ENCODE measurements at places on chromosomes 16 and 17. TPM values are rescaled to one million over a fixed set of nuclear protein-coding genes. Genes with fewer than 3 reads are reported as not detected.
A peak's percentile ranks its signal among the peaks of the same experiment; 100 is the strongest.

PRM1 gene
- total RNA-seq = not detected

DNA sequence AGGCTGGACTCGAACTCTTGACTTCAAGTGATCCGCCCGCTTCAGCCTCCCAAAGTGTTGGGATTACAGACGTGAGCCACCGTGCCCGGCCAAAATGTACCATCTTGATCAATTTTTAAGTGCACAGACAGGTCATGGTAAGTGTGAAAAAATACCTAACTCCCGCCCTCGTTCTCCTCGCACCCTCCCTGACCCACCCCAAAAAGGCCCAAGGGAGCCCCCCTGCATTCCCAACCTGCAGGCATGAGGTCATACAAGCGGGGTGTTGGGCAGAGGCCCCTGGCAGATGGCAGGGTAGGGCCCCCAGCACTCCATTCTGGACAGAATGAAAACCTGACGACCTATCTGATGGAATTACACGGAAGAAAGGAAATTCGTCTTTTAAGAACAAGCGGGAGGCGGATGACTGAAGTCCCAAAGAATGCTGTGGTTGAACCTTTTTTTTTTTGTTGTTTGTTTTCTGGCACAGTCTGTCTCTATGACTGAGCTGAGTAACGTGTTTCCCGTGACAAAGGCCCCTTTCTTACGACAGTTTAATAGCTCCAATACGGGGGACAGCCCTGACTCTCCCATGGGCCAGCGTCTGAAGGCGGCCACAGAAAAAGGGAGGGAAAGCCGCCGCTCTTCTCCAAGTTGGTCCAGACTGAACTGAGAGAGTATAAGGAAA, 376.4 kb downstream of the SLC39A11 start:
- no peak for DNase-seq

CD300LB gene
- total RNA-seq = not detected

FN3K gene
- total RNA-seq = 55.7 TPM

GRCh38 chr16:54346041-54346440, 59.5 kb upstream of the IRX3 start:
- DNase-seq = no peak

GRCh38 chr17:50181591-50182560, 16.1 kb downstream of the SGCA start:
- no peak for DNase-seq

GRAP gene
- not detected for total RNA-seq

DNA sequence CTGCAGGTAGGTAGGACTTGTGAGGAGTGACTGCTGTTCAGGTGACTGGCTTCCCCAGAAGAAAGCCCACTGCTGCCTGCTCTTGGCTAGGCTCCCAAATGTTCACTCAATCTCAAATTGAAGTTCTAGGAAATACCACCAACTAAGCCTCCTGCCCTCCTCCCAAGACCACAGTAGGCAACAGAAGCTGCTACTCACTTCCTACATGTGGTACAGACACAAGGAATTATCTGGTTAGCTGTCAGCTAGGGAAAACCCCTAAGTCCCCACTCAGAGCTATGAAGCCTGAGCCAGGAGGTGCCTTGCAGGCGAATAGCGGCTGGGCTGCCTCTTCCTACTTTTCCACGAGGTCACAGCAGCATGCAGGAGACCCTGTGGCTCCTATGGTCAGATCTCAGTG, 4.9 kb downstream of the FBXO39 start:
- no peak for DNase-seq

- DNase-seq = peak; percentile 35
Measured at GRCh38 chr17:56629531-56630075, 36.1 kb downstream of the NOG start.

- no peak for DNase-seq
Measured at GRCh38 chr17:29376667-29377270, 13.4 kb upstream of the TAOK1 start.

MT2A gene
- total RNA-seq = 4.3 TPM

DNA sequence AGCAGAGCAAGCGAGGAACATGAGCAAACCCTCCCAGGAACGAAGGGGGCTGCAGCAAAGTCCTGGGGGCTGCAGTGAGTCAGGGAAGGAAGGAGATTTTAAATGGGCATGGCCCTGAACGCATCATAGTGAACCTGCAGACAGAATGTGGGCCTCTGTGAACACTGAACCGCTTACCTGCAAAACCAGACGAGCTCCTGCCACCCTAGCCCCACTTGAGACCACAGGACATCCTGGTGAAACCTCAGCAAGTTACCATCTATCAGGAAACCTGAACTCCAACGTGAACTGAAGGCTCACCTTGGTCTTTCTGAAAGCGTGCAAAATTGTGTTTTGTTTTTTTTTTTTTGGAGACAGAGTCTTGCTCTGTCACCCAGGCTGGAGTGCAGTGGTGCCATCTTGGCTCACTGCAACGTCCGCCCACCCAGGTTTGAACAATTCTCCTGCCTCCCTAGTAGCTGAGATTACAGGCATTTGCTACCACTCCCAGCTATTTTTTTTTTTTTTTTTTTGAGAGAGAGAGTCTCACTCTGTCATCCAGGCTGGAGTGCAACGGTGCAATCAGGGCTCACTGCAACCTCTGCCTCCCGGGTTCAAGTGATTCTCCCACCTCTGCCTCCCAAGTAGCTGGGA, 30.8 kb downstream of the FANCA start:
- no peak for DNase-seq

DNA sequence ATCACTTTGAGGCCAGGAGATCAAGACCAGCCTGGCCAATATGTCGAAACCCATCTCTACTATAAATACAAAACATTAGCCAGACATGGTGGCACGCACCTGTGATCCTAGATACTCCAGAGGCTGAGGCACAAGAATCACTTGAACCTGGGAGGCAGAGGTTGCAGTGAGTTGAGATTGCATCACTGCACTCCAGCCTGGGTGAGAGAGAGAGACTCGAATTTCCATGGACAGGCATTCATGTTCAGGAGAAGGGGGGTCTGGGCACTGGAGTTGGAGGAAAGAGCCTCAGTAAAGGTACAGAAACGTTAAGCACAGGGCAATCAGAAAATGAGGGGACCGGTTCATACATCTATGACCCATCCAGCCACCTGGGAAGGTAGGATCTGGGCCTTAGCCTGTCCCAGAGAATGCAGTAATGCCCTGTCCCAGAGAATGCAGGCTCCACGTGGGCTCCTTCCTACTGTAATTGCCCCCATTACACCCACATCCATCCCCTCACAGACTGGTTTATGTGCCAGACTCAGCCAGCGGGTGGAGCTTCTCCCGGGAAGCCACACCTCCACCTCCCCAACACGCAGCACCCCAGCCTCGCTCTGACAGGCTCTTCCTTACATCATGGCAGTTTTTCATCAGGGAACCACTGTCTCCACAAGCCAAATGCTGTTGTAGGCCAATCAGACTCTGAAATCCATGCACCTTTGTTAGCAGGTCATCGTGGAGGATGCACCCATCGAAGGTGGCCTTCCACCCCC, 21.6 kb upstream of the ARL4D start:
- DNase-seq = no peak

ITGAL gene
- total RNA-seq = not detected

DNA sequence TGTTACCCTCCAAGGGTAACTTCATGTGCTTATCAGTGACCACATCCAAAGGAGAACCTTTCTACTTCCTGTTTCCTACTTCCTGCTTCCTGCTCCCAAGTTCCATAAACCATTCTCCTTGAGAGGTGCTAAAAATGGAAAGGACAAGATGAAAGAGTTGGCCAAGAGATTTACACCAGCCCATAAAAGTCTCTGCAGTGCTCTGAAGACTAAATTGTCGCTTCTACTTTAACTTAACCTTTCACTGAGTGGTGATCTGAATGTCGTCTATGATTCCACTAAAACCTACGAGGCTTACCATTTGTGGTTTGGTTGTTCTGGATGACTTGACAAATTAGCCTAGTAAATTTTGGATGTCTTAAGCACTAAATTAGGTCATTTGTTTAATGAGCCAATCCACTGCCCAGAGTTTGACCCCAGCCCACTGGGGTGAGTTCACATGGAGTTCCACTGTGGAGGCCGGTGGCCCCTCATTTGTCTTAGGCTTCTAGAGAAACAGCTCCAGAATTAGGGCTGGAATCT, 333.1 kb downstream of the FOXL1 start:
- no peak for DNase-seq

DNA sequence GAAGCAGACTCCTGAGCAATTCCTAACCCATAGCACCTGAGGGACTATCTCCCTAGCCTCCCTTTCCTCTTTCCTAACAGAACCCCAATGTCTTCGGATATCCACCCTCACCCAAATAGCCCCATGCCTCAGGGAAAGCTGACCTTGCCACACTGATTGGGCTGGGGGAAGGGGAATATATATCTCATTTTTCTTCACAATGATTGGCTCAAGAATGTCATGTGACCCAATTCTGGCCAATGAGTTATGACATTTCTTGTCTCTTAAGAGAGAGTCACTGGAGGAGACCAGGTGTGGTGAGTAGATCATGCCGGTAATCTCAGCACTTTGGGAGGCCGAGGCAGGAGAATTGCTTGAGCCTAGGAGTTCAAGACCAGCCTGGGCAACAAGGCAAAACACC, 71.9 kb upstream of the NLK start:
- no peak for DNase-seq

NOD2 gene
- total RNA-seq = 0.51 TPM

TERB1 gene
- not detected for total RNA-seq

- no peak for DNase-seq
Measured at GRCh38 chr16:12059216-12059769, 82.8 kb downstream of the SNX29 start.

CHD9NB gene
- total RNA-seq = not detected

DNA sequence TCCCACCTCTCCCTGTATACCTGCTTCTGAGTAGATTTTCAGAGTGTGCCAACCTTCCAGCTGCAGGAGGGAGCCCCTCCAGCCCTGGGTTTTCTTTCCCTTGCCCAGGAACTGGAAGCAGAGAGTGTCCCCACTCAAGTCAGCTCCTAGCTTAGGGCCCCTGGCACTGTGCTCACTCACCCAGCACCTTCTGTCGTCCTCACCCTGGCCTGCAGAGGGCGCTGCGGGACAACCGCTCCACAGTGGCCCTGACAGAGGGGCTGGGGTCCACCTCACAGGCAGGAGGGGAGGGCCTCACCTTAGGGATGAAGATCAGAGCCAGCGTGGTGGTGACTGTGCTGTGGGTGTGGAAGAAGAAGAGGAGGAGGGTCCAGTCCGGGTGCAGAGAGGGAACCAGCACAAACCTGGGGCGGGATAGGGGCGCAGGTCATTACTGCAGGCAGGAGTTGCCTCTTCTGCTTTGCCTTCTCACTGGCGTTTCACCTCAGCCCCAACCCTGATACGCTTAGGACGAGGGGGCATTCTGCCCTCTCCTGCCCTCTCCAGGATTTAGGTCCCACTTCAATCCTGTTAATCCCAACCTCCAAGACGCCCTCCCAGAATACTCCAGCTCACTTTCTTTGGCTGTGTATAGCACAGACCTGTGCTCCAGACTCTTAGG, 10.0 kb downstream of the GPR179 start:
- peak; percentile 72 for DNase-seq

DNA sequence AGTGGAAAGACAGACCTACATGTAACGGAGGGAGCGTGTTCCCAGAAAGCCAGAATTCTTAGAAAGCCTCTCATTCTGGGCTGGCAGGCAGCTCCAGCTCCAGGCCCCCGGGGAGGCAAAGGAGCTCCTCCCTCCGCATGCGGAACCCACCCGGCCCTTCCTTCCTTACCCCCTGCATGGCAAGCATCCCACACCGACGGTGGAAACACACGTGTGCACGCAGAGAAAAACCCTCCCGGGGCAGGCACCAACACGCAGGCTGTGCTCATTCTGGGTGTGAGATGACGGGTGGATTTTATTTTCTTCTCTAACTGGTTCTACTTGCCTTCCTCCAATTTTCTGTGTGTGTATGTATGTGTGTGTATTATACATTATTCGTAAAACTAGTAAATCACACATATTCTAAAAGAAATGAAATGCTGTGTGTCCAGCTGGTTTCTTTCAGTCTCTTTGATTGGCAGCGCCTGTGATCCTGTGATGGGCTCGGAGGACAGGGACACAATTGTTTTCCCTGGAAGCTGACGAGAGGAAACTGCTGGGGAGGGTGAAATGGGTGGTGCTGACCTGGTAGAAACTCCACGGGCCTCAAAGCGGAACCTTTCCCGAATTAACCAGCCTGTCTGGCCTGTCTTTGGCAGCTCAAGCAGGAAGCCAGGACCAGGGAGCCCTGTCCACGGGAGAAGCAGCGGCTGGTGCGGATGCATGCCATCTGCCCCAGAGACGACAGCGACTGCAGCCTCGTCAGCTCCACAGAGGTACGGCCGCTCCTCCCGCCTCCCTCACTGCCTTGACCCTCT, 22.2 kb downstream of the CARD14 start:
- no peak for DNase-seq

Data from Caco-2 (cell line).